ENCODE measurements at places on chromosomes 2 and 18.

GRCh38 chr2:216633616-216634369, 573 bp downstream of the IGFBP2 start:
- no peak for DNase-seq

DNA sequence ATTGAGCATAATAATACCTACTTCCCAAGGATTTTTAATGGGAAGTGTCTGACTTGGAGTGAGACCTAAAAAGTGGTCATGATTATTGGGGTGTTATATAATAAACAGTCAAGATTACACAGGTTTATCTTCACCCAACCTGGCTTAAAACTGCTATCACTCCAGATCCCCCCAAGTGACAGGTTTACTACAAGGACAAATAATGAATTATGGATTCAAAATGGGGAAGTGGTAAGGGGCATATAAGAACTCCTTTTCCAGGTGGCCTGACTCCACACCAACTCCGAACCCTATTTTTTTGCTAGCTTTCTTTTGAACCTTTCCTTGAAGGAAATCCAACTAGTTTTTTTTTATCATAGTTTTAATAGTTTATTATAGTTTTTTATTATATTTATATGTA, 663.0 kb upstream of the FANCL start:
- DNase-seq, result no peak

DNA sequence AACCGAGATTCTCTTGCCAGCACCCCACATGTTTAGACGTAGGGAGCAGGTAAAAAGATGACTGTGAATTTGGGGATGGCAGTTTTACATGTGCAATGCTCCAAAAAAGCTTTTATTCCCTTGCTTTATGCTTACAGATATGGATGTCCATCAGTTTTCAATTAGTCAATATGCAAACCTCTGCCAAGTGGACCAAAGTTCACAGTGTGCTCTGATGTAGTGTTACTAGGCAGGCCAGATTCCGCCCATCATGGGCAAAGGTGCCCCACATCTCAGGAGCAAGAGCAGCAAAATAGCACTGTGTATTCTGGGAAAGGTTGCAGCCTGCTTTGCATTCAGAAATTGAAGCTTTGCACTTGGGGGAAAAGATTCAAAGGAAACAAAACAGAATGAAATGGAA, 329.7 kb upstream of the ZEB2 start:
- no peak for DNase-seq

DNA sequence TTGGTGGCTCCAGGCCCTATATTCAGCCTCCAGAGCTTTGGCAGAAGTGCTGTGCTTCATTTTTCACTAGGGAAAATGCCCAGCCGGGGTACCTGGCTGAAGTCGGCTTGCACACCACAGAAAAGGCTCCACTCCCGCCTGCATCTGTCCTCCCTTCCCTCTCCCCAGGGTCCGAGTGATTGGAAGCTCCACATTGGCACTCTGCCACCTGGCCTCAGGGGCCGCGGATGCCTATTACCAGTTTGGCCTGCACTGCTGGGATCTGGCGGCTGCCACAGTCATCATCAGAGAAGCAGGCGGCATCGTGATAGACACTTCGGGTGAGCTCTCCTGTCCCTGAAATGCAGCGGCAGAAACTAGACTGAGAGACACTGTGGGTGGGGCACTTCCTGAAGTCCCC, 47.4 kb downstream of the IMPA2 start:
- no peak for DNase-seq

DNA sequence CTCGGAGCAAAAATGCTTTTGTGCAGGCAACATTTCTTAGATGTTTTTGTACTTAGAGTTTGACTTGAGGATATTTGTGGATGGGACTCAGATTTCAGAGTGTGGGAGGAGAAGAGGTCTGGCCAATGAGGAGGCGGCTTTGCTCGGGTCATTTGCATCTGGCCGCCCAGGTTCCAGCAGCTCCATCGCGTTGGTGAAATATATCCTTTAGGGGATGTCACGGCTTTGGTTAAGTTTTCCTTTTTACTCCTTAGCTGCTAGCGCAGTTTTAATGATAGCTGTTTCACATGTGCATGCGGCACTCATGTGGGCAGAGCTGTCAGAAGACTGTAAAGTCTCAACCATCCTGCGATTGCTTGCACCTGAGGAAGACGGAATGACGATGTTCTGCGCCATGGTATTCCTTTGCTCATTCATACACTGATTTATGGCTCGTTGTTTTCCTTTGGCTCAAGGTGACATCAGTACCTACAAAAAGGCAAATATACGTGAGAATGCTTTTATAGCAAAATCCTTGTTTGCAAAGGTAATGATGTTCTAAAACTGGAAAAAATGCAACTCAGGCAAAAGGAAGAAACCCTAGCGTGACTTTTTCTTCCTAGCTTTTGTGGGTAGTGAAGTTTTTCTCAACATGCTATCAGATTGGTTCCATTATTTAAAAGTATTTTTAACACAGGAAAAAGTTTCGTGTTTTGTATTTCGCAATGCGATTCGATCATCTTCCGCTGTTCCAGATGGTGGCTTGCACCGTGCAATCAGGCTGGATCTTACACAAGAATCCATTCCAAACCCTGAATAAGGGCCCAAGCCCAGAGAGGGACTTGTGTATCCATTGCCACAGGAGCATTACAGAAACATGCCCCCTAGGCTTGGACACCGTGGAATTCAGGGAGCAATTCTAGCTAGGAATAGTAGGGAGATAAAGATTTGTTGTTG, 70.5 kb upstream of the ZNF516 start:
- no peak for DNase-seq

GRCh38 chr2:176650838-176651555, 381.8 kb downstream of the MTX2 start:
- no peak for DNase-seq

DNA sequence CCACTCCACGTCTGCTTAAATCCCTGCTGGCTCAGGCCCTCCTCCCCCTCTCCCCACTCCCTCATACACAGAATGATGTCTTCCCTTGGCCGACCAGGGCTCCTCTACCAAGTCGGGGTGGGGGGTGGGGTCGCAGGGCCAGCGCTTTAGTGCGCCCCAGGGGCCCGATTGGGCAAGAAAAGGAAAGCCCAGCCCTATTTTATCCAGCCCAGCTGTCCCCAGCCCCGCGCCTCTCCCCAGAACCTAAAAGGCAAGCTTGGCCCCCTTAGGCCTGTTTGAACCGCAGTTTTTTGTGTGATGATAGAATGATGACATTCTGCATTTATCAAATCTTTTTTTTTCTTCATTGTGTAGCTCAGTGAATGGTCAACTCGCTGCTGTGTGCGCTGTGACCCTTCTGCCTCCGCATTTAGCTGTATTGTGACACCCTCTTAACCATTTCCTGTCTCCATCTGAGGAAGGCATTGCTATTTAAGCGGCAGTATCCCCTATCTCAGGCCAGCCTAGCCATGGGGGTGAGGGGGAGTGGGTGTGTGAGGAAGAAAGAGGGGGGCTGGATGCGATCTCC, 231.4 kb downstream of the HAUS1 start:
- DNase-seq, result no peak

- DNase-seq, result no peak
These were observed 8.6 kb upstream of the COBLL1 start for GRCh38 chr2:164850235-164850634.

Data from stimulated activated CD4-positive, alpha-beta T cell treated with anti-CD3 and anti-CD28 coated beads, Interleukin-1b, Interleukin-23, amount 100 ng/mL, for 48 hours (primary cell).